ENCODE measurements at places on chromosomes 7 and 10. TPM values are rescaled to one million over a fixed set of nuclear protein-coding genes. Genes with fewer than 3 reads are reported as not detected.

DNA sequence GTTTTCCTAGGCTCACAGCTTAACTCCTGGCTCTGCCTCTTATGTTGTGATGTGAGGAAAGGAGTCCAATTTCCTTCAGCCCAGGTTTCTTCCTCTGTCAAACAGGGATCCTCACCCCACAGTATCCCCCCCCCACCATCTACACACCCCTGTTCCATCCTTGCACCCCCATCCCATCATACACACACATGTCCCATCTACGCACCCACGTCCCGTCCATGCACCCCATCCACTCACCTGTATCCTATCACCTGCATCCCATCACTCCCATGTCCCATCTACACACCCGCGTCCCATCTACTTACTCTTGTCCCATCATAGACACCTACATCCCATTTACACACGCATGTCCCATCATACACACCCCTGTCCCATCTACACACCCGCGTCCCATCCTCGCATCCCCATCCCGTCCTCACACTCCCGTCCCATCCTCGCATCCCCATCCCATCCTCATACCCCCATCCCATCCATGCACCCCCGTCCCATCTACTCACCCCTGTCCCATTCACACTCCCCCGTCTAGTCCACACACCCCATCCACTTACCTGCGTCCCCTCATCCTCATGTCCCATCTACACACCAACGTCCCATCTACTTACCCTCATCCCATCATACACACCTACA lies 117.3 kb downstream of the TRRAP start:
- no peaks in the 10 kb centered on the region for H3K27me3 ChIP-seq
- ATAC-seq = peak; percentile 16
- peak overlapping the region; percentile 62 for H3K27ac ChIP-seq
- H3K4me1 ChIP-seq = peaks cover 9% of the 10 kb centered on the region
- peaks cover 95% of the 10 kb centered on the region for H3K36me3 ChIP-seq

- H3K27ac ChIP-seq = no peak overlapping the region
- peaks cover 4% of the 10 kb centered on the region for H3K4me1 ChIP-seq
- ATAC-seq = no peak
- no peak overlapping the region for H3K4me3 ChIP-seq
- no peaks in the 10 kb centered on the region for H3K36me3 ChIP-seq
- peaks cover 12% of the 10 kb centered on the region for H3K27me3 ChIP-seq
Measured at GRCh38 chr10:60916025-60916424, 28.0 kb downstream of the RHOBTB1 start.

The HOXA13 gene
- not detected for total RNA-seq

The TAS2R41 gene
- not detected for total RNA-seq

The NPY4R gene
- total RNA-seq = not detected

The SFRP5 gene
- total RNA-seq = not detected

All from activated T-helper 17 cell treated with anti-CD3 and anti-CD28 coated beads, Interleukin-2, amount 50 U/mL, for 72 hours (primary cell).